ENCODE measurements at places on chromosomes 11 and 22. TPM values are rescaled to one million over a fixed set of nuclear protein-coding genes. Genes with fewer than 3 reads are reported as not detected.

Gene FBLN1
- 267 TPM for total RNA-seq

Gene TRIM48
- not detected for total RNA-seq

Gene PGA4
- 8.9 TPM for total RNA-seq

Gene WDR74
- total RNA-seq: 62.6 TPM

Gene MTCH2
- 46.0 TPM for total RNA-seq

Gene TTC12
- 48.4 TPM for total RNA-seq

Gene HTR3A
- total RNA-seq: 0.33 TPM

Gene RBMXL2
- total RNA-seq: 0.15 TPM

Gene CBLIF
- not detected for total RNA-seq

Gene C1QTNF5
- 38.0 TPM for total RNA-seq

Gene VSIG10L2
- 3.6 TPM for total RNA-seq

Gene NOL12
- total RNA-seq: 24.6 TPM

Measured in breast epithelium (tissue), 4 donors.